ENCODE measurements at places on chromosomes 2 and 18. TPM values are rescaled to one million over a fixed set of nuclear protein-coding genes. Genes with fewer than 3 reads are reported as not detected.
A peak's percentile ranks its signal among the peaks of the same experiment; 100 is the strongest.

GRCh38 chr18:6602365-6602764, 127.2 kb upstream of the ARHGAP28 start:
- H3K27ac ChIP-seq = no peak overlapping the region
- no peaks in the 10 kb centered on the region for H3K36me3 ChIP-seq
- no peaks in the 10 kb centered on the region for H3K27me3 ChIP-seq
- no peak overlapping the region for H3K4me3 ChIP-seq
- no peak for DNase-seq

GRCh38 chr2:109144721-109145120, 15.7 kb downstream of the SH3RF3 start:
- no peak overlapping the region for H3K4me3 ChIP-seq
- H3K27ac ChIP-seq = no peak overlapping the region
- H3K4me1 ChIP-seq = no peaks in the 10 kb centered on the region
- no peak for DNase-seq
- no peaks in the 10 kb centered on the region for H3K36me3 ChIP-seq
- H3K27me3 ChIP-seq = peaks cover 3% of the 10 kb centered on the region

DNA sequence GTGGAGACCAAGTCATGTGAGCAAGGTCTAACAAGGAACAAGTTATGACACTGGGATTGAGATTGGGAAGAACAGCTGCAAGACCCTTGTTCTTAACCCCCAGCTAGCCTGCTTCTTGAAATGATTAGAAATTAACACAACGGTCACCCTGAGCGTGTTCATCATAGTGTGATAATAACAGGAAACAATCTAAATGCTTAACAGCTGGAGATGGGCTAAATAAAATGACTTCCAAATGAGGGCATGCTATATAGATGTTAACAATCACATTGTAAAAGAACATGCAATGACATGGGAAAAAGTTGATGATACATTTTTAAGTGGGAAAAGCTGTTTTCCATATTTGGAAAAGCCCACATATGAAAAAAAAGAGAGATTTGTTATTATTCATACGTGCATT, 47.6 kb downstream of the RPL37A start:
- H3K27ac ChIP-seq = peak overlapping the region; percentile 63
- no peaks in the 10 kb centered on the region for H3K27me3 ChIP-seq
- H3K4me1 ChIP-seq = peaks cover 57% of the 10 kb centered on the region
- DNase-seq = no peak
- H3K36me3 ChIP-seq = no peaks in the 10 kb centered on the region
- H3K4me3 ChIP-seq = no peak overlapping the region

- no peak overlapping the region for H3K4me3 ChIP-seq
- DNase-seq = no peak
- H3K36me3 ChIP-seq = no peaks in the 10 kb centered on the region
- no peaks in the 10 kb centered on the region for H3K27me3 ChIP-seq
- H3K27ac ChIP-seq = no peak overlapping the region
Measured at GRCh38 chr18:13399511-13399910, 181.0 kb downstream of the LDLRAD4 start.

- H3K4me3 ChIP-seq = no peak overlapping the region
- H3K27ac ChIP-seq = no peak overlapping the region
- no peaks in the 10 kb centered on the region for H3K4me1 ChIP-seq
- no peak for DNase-seq
- no peaks in the 10 kb centered on the region for H3K27me3 ChIP-seq
Measured at GRCh38 chr2:230230087-230230486, 4.6 kb downstream of the SP140 start.

- no peak overlapping the region for H3K27ac ChIP-seq
- no peaks in the 10 kb centered on the region for H3K27me3 ChIP-seq
- no peak for DNase-seq
- H3K36me3 ChIP-seq = no peaks in the 10 kb centered on the region
Measured at GRCh38 chr2:5729416-5729815, 37.2 kb downstream of the SOX11 start.

GRCh38 chr18:6859676-6860422, 130.3 kb downstream of the ARHGAP28 start:
- H3K4me1 ChIP-seq = no peaks in the 10 kb centered on the region
- H3K27me3 ChIP-seq = no peaks in the 10 kb centered on the region
- no peak overlapping the region for H3K4me3 ChIP-seq
- no peak overlapping the region for H3K27ac ChIP-seq

- no peak overlapping the region for H3K27ac ChIP-seq
- DNase-seq = no peak
- no peaks in the 10 kb centered on the region for H3K4me1 ChIP-seq
- no peak overlapping the region for H3K4me3 ChIP-seq
- H3K27me3 ChIP-seq = no peaks in the 10 kb centered on the region
- H3K36me3 ChIP-seq = no peaks in the 10 kb centered on the region
Measured at GRCh38 chr2:203567691-203568090, 32.6 kb upstream of the RAPH1 start.

DNA sequence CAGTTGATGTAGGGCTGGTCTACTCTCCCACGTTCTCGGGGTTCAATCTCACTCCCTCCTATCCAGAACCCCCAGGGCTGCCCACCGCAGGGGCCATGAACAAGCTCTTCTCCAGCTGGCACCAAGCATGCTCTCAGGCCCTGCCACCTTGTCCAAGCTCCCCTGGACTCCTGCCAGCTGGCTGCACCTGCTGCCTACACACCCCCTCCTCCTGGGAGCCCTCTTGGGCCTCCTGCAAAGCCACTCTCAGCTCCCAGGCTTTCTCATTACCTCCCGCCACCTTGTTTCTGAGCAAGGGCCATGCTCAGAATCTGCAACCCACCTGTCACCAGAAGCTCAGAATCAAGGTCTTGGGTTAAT, 56.0 kb downstream of the HDAC4 start:
- H3K36me3 ChIP-seq = no peaks in the 10 kb centered on the region
- no peak overlapping the region for H3K27ac ChIP-seq
- no peak for DNase-seq
- no peaks in the 10 kb centered on the region for H3K27me3 ChIP-seq

- no peak for DNase-seq
- H3K27me3 ChIP-seq = no peaks in the 10 kb centered on the region
- peaks cover 11% of the 10 kb centered on the region for H3K4me1 ChIP-seq
- H3K4me3 ChIP-seq = no peak overlapping the region
Measured at GRCh38 chr2:69171116-69171896, 158.3 kb downstream of the ANTXR1 start.

DNA sequence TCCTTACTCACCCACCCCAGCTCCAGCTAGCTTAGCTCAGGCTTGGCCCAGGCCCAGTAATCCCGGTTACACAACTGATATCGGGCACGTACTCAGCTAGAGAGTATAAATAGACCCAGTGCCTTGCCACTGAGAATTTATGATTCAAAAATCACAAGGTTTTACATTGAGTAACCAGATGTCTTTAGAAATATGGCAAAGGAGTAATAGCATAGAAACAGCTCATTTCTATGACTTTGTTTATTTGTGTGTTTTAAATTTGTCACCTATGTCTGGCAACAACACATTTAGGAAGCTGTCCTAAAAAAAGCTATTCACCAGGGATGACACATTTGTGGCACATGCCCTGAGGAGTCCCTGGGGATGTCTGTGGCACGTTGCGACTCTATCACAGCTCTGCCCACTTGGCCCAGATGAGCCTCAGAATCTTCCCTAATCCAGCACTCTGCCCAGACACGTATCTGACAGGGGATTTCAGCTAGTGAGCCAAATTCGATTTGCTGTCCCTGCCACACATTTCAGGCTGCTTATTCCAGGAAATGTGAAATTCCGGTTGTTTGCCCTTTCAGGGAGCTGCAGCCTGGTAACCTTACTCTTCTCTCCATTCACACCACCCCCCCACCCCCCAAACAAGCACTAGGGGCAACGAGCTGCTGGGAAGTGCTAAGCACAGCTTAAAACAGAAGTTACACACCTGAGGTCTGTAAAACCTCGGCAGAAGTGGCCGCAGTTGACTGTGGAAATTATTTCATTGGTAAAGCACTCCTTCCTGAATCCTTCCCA, 85.4 kb upstream of the ZCCHC2 start:
- H3K27me3 ChIP-seq = no peaks in the 10 kb centered on the region
- peaks cover 42% of the 10 kb centered on the region for H3K4me1 ChIP-seq
- DNase-seq = no peak

- no peak overlapping the region for H3K4me3 ChIP-seq
- no peak overlapping the region for H3K27ac ChIP-seq
- DNase-seq = no peak
- H3K27me3 ChIP-seq = no peaks in the 10 kb centered on the region
Measured at GRCh38 chr2:216606551-216607276, 26.5 kb upstream of the IGFBP2 start.

The LONRF2 gene
- 1.6 TPM for total RNA-seq

The TCF23 gene
- not detected for total RNA-seq

The TUBA4B gene
- total RNA-seq = not detected

The COL4A4 gene
- total RNA-seq = 0.45 TPM

The LAMA3 gene
- total RNA-seq = 43.6 TPM

The TDRD15 gene
- not detected for total RNA-seq

The ACVR2A gene
- 27.5 TPM for total RNA-seq

The STAT4 gene
- 0.47 TPM for total RNA-seq

The HOXD12 gene
- not detected for total RNA-seq

The IL36RN gene
- 20.5 TPM for total RNA-seq
